ENCODE measurements at places on chromosomes 7 and 10.

DNA sequence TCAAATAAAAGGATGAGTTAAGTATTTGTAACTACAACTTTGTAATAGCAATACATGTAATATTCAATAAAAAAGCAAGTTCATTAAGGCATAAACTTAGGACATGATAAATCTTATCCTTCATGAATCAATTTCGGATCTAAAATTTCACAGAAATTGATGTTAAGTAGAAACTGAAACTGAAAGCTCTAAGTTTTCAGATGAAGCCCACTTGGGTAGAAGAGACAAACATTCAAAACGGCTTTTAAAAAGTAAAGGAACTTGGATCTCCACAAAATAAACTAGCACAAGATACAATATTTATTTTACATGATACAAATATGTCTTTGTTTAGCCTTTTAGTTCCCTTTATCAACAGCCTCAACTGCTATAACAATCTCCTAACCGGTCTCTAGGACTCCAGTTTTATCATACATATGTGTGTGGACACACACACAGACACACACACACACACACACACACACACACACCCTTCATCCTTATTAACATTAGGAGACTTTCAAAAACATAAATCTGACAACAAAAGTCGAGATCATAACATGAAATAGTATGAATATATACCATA is 83.7 kb downstream of the USP6NL start:
- no peak for DNase-seq

GRCh38 chr7:73966941-73967831 is 60.8 kb upstream of the ELN start:
- no peak for DNase-seq

- DNase-seq: no peak
Measured at GRCh38 chr10:88297103-88297502, 286.0 kb downstream of the RNLS start.

- DNase-seq: no peak
Measured at GRCh38 chr10:103445767-103446567, 6.2 kb downstream of the CALHM2 start.

DNA sequence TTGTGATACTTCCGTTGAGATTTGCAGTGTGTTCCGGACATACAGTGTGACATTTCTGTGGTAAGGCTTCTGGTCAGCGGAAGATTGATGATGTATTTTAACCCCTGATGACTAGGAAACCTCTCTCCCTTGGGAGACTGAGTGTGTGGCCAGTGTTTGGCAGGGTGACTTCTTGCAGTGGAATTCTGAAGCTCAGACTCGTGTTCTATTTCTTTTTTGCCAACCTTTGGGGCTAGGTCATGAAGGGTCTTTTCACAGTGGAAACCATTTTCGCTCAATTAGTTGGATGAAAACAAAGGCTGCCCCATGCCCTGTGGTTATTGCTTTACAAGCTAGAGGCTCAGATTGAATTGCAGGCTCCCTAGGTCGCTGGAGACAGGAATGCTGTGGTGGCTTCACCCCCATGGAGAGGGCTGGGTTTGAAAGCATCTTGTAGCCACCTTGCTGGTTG is 288.9 kb downstream of the BBS9 start:
- no peak for DNase-seq

DNA sequence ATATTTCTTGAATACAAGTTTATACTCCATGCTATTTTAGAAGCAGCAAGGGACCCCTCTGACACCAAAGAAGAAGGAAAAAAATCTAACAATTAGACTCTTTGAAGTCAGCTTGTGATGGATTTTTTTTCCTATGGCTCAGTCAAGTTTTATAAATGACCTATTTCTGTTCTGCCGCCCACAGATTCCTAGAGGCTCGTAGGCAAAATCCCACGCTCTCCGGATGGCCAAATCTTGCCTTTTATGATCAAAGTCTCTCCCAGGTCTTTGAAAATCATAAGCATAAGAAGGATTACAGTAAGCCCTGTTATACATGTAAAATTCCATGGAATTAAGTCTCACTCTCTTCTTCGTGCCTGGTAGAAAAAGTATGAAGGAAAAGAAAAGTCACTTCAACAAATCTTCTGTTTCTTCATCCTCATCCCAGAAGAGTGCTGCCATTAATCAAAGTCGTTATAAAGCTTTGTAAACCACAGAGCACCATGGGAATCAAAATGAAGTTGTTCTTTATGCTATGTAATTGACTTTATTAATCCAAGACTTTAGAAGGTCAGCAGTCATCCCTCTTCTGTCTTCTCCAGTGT is 33.1 kb downstream of the ASB13 start:
- no peak for DNase-seq

- DNase-seq: no peak
Measured at GRCh38 chr10:44380829-44381600, 3.9 kb downstream of the CXCL12 start.

GRCh38 chr10:122327237-122328206 is 47.0 kb upstream of the PLEKHA1 start:
- DNase-seq: no peak

DNA sequence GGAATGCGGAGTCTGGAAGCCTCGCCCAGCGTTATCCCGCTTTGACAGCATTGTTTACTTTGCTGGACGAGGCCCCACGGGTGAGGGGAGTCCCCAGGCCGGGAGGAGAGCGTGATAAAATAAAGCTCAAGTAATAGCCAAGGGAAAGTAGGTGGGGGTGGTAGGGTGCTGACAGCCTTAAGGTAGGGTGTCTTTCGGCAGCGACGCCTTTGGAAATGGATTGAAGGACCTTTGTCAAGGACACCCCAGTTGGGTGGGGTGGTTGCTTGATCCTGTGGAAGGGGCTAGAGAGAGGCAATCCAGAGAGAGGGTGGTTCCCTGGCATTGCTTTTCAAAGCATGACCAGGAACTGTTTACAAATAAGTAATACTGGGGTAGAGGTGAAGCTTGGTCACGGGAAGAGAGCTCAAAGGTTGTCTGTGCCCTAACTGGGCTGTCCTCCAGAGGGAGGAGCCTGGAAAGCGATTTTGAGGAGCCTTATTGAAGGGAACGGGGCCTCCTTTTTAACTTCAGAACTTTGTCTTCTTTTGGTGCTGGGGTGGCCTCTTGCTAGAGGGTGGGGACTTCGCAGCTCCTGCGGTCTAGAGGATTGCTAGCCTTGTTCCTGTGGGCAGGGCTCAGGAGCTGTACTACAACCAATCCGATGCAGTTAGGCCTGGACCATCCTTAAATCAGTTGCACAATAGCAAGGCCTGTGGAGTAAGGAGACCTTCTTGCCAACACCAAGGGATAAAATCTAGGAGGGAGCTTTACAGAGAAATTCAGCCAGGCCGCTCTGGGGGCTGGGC is 1.3 kb downstream of the EIF4EBP2 start:
- DNase-seq: peak; percentile 90

- DNase-seq: no peak
Measured at GRCh38 chr7:106795877-106796231, 69.2 kb upstream of the PIK3CG start.

- DNase-seq: peak; percentile 25
Measured at GRCh38 chr7:26860361-26860760, 4.0 kb downstream of the SKAP2 start.

DNA sequence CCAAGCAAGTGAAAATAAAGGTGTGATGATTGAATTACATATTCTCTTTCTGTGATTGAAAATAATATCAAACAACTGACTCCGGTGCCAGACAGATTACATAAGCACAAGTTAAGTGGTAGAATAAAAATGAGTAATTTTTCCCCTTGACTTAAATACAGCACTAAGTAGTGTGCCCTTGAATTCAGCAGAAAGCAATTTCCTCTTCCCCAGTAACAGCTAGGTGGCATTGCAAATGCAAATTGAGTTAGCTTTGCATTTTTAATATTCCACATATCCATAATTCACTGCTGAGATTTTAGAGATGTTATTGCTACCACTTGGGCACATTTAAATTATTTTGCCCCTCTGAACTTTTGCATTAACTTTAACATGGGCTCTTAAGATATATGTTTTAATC is 89.8 kb upstream of the NPVF start:
- DNase-seq: no peak

DNA sequence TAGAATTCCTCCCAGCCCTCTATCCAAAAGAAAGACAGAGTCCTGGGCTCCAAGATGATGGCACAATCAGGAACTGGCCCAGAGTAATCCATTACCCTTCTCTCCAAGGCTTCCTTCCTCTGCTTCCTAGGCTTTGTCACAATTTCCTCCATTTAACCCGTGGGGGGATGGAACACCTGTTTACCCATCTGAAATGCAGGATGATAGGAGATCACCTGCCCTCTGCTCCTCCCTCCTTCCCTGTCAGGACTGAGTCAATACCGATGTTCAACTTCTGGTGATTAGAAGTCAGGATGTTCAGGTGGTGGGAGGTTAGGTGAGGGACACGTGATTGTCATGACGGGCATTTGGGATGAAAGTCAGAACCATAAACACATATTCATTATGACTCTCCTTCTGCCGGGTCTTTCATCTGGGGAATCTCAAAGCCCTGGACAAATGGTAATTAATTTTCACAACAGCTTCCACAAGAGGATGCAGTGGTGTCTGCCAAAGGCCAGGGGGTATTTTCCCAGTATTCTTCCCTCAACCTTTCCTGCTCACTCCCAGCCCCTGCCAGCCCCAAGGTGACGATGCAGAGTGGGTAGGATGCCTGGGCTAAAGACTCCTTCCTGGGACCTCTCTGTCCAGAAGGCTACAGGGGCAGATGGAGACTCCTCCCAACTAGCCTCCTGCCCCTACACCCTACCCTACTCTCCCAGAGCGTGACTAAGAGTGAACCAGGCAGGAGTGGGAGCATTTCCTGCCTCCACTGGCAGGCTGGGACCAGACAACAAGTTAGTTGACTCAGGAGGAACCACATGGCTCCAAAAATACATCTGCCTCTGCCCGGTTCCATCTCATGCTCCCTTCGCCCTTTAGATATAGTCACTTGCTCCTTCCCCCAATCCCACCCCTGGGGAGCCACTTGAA is 27.9 kb downstream of the DUSP5 start:
- peak; percentile 73 for DNase-seq

- DNase-seq: no peak
Measured at GRCh38 chr7:29877196-29877595, 70.9 kb downstream of the WIPF3 start.

GRCh38 chr10:60964257-60965235 is 20.6 kb upstream of the RHOBTB1 start:
- peak; percentile 60 for DNase-seq

GRCh38 chr10:112585126-112585525 is 138.1 kb downstream of the VTI1A start:
- no peak for DNase-seq

GRCh38 chr7:20470726-20471125 is 140.0 kb downstream of the ITGB8 start:
- DNase-seq: no peak

- DNase-seq: no peak
Measured at GRCh38 chr10:95314192-95314918, 23.6 kb upstream of the PDLIM1 start.

GRCh38 chr10:110850099-110850498 is 21.6 kb upstream of the PDCD4 start:
- DNase-seq: no peak

- DNase-seq: no peak
Measured at GRCh38 chr10:14001298-14002040, 329.3 kb downstream of the FRMD4A start.

- DNase-seq: no peak
Measured at GRCh38 chr10:100984672-100985177, 2.6 kb downstream of the MRPL43 start.

- DNase-seq: no peak
Measured at GRCh38 chr10:14910953-14911352, 32.3 kb downstream of the SUV39H2 start.

DNA sequence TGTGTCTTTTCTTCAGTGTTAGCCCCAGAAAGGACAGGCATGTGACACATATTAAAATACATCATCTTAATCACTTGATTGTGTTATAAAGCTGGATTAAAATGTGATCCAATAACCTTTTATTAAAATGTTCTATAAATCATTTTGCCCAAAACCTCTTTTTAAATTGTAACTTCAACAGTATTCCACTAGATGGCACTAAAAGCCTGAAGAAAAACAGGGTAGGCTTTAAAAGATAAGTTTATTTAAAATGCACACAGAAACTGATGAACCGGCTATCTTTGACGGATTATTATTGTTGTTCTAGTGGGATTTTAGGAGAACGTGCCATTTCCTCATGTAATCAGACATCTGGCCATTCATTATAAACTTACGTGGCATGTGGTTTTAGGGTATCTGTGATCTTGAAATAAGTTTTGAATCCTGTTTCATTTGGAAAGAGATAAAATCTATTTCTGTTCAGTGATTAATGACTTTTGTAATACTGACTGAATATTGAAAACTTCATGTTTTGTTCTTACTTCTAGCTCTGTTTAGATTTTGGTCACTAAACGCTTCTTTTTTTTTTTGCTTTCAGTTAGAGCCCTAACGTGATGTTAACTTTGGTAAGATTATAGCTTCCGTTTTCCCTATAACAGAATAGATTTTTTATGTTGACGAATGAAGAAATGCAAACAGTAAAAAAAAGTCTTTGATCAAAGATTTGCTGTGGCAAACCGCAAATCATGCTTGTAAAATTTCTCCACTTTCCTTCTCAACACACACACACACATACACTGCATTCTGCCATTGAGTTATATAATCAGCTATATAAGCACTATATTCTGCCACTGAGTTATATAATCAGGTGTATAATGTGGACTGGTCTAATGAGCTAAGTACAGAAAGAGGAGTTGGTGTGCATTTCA is 13.6 kb downstream of the VPS50 start:
- DNase-seq: peak; percentile 14

- no peak for DNase-seq
Measured at GRCh38 chr7:122350701-122351100, 46.2 kb upstream of the FEZF1 start.

GRCh38 chr10:62819141-62819920 is 3.2 kb upstream of the EGR2 start:
- DNase-seq: no peak

GRCh38 chr10:129965959-129966358 is 1.9 kb upstream of the EBF3 start:
- DNase-seq: no peak

DNA sequence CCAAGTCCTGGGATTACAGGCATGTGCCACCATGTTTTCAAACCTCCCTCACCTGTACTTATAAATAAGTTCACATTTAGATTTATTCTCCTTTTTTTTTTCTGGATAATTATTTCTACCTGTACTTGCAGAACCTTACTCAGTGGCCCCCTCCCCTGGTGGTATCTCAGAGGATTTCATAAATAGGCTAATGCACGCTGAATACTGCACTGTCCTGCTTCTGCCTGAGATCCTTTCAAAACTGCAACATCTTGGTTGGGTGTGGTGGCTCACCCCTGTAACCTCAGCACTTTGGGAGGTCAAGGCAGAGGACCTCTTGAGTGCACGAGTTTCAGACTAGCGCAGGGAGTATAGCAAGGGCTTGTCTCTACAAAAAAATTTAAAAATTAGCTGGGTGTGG is 4.6 kb upstream of the BLVRA start:
- no peak for DNase-seq
